ENCODE measurements at places on chromosomes 13 and 19.

GRCh38 chr19:39180749-39181148 lies 16.0 kb upstream of the NCCRP1 start:
- DNase-seq: no peak

- DNase-seq: peak; percentile 98
These were observed 14.1 kb upstream of the AKAP8L start for GRCh38 chr19:15432629-15433518.

GRCh38 chr19:15262011-15262410 lies 29.8 kb upstream of the EPHX3 start:
- no peak for DNase-seq

GRCh38 chr13:20891034-20891433 lies 11.5 kb downstream of the XPO4 start:
- DNase-seq: no peak

DNA sequence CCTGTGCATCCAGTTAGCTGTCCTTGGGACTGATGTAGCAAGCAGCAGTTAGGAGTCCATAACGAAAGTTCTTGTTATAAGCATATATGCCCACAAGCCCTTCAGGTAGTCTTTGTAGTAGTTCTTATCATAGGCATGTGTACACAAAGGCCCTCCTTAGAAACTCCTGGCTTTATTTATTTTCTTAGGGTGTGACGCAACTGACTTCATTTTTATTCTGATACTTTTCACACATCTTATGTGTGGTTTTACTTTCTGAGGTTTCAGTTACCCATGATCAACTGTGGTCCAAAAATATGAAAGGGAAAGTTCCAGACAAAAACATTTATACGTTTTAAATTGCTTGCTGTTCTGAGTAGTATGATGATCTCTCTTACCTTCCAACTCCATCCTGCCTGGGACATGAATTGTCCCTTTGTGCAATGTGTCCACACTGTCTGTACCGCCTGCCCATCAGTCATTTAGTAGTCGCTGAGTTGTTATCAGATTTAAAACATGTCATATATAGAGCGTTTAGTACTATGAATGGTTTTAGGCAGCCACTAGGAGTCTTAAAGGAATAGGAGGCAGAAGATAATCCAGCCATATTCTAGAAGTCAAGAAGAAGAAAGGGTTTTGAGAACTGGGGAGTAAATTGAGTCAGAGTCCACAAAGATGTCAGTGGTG lies 19.4 kb downstream of the GPC5 start:
- DNase-seq: no peak

Data from glutamatergic neuron (in vitro differentiated cells).